Pancreas (tissue), 10 donors: ENCODE measurements at places on chromosomes 2 and 18.

GRCh38 chr18:21997207-21998143 lies 171.9 kb upstream of the GATA6 start:
- no peak overlapping the region for H3K4me3 ChIP-seq
- H3K36me3 ChIP-seq, result no peaks in the 10 kb centered on the region
- peak; percentile 45 for DNase-seq
- H3K27ac ChIP-seq, result peak overlapping the region; percentile 58

GRCh38 chr2:180952731-180953336 lies 27.6 kb upstream of the UBE2E3 start:
- DNase-seq, result no peak
- H3K27me3 ChIP-seq, result no peaks in the 10 kb centered on the region
- no peaks in the 10 kb centered on the region for H3K4me1 ChIP-seq

GRCh38 chr18:49303379-49303778 lies 157.1 kb downstream of the DYM start:
- no peak for DNase-seq
- no peaks in the 10 kb centered on the region for H3K4me1 ChIP-seq
- H3K4me3 ChIP-seq, result no peak overlapping the region
- H3K36me3 ChIP-seq, result no peaks in the 10 kb centered on the region
- H3K27ac ChIP-seq, result no peak overlapping the region
- H3K27me3 ChIP-seq, result no peaks in the 10 kb centered on the region

DNA sequence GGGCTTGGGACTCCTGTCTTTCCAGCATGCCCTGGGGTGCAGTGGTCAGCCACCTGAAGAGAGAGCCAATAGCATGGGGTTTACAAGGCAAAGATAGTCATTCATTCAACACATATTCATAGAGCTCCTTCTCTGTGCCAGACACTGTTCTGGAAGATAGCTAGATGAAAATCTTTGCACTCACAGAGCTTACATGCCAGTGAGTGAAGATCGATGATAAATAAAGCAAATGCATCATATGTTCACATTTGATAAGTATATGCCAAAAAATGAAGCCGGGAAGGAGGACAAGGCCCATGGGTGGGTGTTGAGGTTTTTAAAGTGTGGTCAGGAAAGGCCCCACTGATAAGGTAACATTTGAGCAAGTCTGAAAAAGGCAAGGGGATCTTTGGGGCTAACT lies 130.8 kb upstream of the CDCA7 start:
- H3K4me3 ChIP-seq, result no peak overlapping the region
- no peaks in the 10 kb centered on the region for H3K36me3 ChIP-seq
- peaks cover 30% of the 10 kb centered on the region for H3K4me1 ChIP-seq
- no peaks in the 10 kb centered on the region for H3K27me3 ChIP-seq

GRCh38 chr2:48755473-48755872 lies at the start of gene LHCGR:
LHCGR (minus strand) TSS chr2:48755724; CDS start chr2:48755671, 53 bp downstream.
- no peak within 1 kb of the TSS for H3K27ac ChIP-seq
- no peak within 1 kb of the TSS for H3K4me3 ChIP-seq
- no peaks in the 10 kb centered on the region for H3K4me1 ChIP-seq
- DNase-seq, result no peak
- no peaks in the 10 kb centered on the region for H3K27me3 ChIP-seq

- H3K4me3 ChIP-seq, result no peak overlapping the region
- no peaks in the 10 kb centered on the region for H3K36me3 ChIP-seq
- no peak for DNase-seq
Observed at GRCh38 chr2:174614261-174614660, 16.7 kb upstream of the WIPF1 start.

DNA sequence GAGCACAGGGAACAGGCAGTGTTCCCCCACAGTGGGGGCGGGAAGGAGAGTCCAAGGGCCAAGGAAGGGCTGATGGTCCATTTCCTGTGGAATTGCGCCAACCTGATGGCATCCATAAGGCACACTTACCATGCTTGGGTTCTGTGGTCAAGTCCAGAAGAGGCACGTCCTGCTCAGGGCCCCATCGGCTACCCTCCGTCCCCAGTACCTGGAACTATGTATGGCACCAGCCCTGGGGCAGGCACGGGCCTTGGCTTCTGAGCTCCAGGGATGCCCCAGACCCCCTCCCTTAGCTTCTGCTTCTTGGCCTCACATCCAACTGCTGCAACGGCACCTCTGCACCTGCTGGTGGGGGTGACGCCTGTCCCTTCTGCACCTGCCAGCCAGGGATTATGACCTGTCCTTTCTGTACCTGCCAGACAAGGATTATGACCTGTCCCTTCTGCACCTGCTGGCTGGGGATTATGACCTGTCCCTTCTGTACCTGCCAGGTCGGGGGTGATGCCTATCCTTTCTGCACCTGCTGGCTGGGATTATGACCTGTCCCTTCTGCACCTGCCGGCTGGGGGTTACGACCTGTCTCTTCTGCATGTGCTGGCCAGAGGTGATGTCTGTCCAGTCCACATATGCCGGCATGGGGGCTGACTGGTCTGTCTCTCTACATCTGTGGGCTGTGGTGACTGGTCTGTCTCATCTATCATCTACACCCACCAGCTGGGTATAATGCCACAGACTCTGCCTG lies 45.4 kb upstream of the SNTG2 start:
- no peak overlapping the region for H3K27ac ChIP-seq
- no peak for DNase-seq
- H3K36me3 ChIP-seq, result no peaks in the 10 kb centered on the region
- no peaks in the 10 kb centered on the region for H3K4me1 ChIP-seq

- H3K36me3 ChIP-seq, result no peaks in the 10 kb centered on the region
Observed at GRCh38 chr18:9428862-9429661, 46.3 kb upstream of the RALBP1 start.

DNA sequence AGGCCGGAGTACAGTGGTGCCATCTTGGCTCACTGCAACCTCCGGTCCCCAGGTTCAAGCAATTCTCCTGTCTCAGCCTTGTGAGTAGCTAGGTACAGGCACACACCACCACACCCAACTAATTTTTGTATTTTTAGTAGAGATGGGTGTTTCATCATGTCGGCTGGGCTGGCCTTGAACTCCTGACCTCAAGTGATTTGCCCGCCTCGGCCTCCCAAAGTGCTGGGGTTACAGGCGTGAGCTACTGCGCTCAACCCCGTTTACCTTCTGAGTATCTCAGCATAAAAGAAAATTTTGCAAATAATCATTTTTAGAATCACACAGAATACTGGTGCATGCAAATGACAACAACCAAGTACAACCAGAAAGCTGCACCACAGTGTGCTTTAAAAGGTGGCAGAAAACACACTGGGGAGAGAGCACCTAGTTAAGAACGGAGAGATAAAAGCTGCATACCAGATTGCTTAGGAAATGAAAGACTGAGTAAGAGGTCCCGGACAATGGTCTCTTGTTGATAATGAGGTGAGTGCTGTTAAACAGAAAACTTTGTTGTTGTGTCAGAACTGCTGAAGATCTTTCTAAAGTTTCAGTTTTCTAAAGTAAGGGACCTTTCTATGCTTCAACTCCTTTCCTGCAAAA lies 189.6 kb downstream of the ACTR3 start:
- no peaks in the 10 kb centered on the region for H3K36me3 ChIP-seq
- no peak overlapping the region for H3K27ac ChIP-seq
- H3K4me3 ChIP-seq, result no peak overlapping the region

DNA sequence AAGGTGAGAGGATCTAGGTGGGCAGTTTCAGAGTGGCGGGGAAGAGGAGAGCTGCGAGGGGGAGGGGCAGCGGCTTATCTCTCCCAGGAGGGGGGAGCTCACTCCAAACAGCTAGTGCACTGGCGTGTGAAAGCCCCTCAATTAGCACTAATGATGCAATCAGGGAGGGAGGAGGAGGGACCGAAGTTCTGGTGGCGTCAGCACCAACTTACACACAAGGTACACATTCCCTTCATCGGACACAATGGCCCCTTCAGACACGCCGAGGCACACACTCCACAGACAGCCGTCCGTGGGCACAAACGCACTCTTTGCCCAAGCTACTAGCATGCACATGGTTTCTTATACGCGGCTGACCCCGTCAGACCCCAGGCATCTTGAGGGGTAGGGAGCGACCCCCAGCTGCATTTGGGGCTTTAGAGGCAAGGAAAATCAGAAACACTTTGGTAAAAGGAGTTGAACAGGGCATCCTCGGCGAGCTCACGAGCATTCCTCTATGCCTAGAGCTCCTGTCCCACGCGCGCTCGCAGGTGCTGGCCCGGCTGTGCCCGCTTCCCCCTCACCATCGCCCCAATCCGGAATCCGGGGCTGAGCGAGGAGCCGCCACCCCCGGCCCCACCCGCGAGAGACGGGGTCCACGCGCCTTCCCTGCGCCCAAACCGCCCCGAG lies 868 bp upstream of the PKDCC start:
- peak overlapping the region; percentile 12 for H3K4me3 ChIP-seq
- H3K36me3 ChIP-seq, result no peaks in the 10 kb centered on the region
- DNase-seq, result no peak
- no peaks in the 10 kb centered on the region for H3K4me1 ChIP-seq

DNA sequence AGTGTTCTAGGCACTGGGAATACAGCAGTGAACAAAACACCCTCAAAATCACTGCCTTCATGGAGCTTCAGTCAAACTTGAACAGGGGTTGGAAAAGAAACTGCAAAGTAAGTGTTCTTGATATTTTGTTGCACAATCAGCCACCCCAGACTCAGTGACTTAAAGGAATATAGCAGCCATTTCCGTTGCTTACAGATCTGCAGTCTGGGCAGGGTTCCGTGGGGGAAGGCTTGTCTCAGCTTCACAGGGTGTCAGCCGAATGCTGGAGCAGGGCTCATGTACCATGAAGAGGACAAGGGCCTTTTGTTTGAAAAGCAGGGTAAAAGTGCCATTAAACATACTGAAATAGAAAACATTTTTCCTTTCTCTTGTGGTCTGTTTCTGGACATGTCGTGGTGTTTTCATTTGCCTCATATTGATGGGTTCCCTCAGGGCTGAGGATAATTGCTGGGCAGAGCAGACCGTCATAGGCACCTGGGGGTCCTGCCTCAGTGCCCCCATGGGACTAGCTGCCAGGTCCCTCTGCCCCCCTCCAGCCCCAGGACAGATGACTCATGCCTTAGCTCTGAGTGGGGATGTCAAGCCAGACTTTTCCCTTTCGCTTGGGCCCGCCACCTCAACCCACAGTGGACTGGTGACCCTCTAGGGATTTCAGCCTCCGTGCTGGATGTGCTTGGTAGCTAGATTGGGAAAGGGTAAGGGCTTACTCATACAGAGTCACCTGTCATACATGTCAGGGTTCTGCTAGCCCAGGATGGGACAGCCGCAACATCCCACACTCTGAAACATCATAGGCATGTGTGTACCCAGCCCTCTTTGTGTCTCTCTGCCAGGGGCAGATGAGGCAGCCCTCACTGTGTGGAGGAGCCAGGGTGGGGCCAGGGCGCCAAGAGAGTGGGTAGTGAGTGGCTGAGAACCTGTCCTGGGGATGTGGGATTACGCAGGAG lies 96.5 kb downstream of the PTPRM start:
- no peaks in the 10 kb centered on the region for H3K27me3 ChIP-seq
- no peaks in the 10 kb centered on the region for H3K36me3 ChIP-seq
- no peak for DNase-seq
- no peak overlapping the region for H3K27ac ChIP-seq
- H3K4me1 ChIP-seq, result no peaks in the 10 kb centered on the region
- H3K4me3 ChIP-seq, result no peak overlapping the region

- H3K27me3 ChIP-seq, result no peaks in the 10 kb centered on the region
- no peak overlapping the region for H3K4me3 ChIP-seq
- no peak for DNase-seq
- no peaks in the 10 kb centered on the region for H3K4me1 ChIP-seq
- H3K36me3 ChIP-seq, result no peaks in the 10 kb centered on the region
Observed at GRCh38 chr2:36655453-36655852, 41.1 kb upstream of the VIT start.

DNA sequence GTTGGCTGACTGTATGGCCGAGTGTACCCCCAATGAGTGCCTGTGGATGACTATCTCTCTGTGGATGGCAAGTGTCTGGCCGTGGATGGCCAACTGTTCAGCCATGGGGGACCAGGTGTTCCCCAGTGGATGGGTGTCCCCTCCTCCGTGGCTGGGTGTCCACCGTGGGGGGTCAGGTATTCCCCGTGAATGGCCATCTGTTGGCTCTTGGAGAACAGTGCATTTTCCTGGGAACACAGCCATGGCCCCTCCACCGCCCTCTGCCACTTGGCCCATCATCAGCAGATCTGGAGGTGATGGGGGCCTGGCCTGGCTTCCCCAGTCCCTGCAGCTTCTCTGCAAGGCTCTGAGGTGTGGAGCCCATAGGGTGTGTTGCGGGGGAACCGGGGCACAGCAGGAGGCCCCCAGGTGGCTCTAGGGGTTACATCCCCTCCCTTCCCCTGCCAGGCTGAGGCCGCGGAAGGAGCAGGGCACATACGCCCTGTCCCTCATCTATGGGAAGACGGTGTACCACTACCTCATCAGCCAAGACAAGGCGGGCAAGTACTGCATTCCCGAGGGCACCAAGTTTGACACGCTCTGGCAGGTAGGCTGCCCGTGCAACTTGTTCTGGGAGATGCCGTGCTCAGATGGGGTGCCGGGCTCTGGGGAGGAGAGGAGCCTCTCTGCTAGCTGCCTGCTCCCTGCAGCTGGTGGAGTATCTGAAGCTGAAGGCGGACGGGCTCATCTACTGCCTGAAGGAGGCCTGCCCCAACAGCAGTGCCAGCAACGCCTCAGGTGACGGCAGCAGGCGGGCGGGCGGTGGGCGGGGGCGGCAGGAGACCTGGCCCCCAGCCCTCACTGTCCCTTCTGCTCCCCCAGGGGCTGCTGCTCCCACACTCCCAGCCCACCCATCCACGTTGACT lies 19.3 kb downstream of the ZAP70 start:
- H3K36me3 ChIP-seq, result no peaks in the 10 kb centered on the region
- H3K4me1 ChIP-seq, result no peaks in the 10 kb centered on the region
- H3K27ac ChIP-seq, result no peak overlapping the region
- DNase-seq, result no peak
- no peak overlapping the region for H3K4me3 ChIP-seq

- H3K27me3 ChIP-seq, result peaks cover 62% of the 10 kb centered on the region
- H3K36me3 ChIP-seq, result no peaks in the 10 kb centered on the region
Observed at GRCh38 chr2:172101821-172102390, 794 bp downstream of the DLX2 start.

GRCh38 chr2:162256591-162256991 lies 13.3 kb upstream of the FAP start:
- DNase-seq, result no peak
- H3K27me3 ChIP-seq, result no peaks in the 10 kb centered on the region
- H3K4me1 ChIP-seq, result no peaks in the 10 kb centered on the region

GRCh38 chr18:55320424-55321264 lies 267.3 kb downstream of the TCF4 start:
- H3K4me1 ChIP-seq, result no peaks in the 10 kb centered on the region
- H3K36me3 ChIP-seq, result no peaks in the 10 kb centered on the region
- no peak overlapping the region for H3K4me3 ChIP-seq
- no peak for DNase-seq
- H3K27ac ChIP-seq, result no peak overlapping the region
- H3K27me3 ChIP-seq, result peaks cover 15% of the 10 kb centered on the region

GRCh38 chr2:237943395-237944094 lies 23.3 kb upstream of the UBE2F start:
- H3K4me1 ChIP-seq, result peaks cover 5% of the 10 kb centered on the region
- no peak overlapping the region for H3K4me3 ChIP-seq

DNA sequence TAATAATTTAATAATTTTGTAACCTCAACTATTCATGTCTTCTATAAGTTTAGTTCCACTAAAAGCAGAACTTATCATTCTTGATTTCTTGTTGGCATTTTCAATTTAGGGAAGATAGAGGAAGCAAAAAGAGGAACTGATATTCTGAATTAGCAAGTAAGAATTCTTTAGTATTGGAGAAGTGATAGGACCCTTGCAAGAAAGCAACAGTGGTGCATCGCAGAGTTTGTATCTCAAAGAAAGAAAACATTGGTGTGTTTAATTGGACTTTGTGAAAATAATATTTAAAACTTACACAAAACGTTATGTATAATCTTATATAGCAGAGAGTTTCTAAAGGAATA lies 36.5 kb upstream of the TNFRSF11A start:
- no peaks in the 10 kb centered on the region for H3K4me1 ChIP-seq
- H3K4me3 ChIP-seq, result no peak overlapping the region
- DNase-seq, result no peak
- no peaks in the 10 kb centered on the region for H3K27me3 ChIP-seq
- no peaks in the 10 kb centered on the region for H3K36me3 ChIP-seq
- no peak overlapping the region for H3K27ac ChIP-seq
